Astrocyte of the cerebellum (primary cell): ENCODE measurements at places on chromosomes 4 and X.

- DNase-seq: no peak
These were observed 28.0 kb upstream of the RBM41 start for GRCh38 chrX:107146670-107147069.

DNA sequence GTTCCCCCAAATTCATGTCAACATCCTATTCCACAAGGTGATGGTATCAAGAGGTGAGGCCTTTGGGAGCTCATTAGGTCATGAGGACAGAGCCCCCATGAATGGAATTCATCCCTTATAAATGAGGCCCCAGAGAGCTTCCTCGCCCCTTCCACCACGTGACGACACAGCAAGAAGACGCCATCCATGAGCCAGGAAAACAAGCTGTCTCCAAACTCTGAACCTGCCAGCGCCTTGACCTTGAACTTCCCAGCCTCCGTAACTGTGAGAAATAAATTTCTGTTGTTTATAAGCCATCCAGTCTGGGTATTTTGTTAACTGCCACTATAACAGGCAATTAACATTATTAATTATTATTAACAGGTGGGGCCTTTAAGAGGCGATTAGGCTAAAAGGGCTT lies 5.8 kb downstream of the AGA start:
- DNase-seq: no peak

DNA sequence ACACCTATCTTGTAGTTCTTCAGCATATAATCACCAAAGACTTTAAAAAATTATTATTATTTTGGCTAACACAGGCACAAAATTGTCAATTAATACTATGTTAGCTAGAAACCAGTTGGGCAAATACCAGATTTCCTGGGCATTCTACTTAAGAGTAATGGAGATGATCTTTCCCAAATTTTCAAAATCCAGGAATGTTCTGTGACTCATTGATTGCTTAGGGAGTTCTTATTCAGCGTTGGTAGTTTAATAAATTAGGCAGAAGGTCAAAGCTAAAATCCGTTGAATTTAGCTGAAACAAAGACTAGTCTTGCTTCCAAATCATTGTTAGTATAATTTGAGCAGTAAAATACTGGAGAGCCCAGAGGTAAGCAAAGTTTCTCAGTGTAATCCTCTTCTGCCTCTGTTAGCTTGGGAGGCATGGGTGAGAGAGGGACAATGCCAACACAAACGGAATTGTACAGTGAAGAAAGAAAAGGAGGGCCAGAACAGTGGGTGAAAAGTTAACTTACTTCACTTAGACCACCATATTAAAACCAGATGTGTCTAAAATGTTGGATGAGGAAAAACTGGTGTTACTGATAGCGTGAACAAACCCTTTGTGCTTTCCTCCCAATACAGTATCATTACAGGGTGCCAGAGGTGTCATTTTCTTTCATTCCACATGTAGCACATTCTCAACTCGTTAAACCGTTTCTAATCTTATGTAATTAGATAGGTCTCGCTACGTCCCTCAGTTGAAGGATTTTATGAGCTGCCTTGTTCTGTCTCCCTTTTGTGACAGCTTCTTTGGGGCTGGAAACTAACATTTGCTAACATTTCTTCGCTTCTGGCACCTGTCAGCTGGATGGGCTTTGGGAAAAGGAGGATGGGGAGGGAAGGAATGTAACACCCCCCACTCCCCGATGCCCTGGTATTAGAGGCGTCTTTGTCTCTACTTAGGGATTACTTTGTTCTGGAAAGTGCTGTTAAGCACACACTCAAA lies 87.4 kb upstream of the CITED1 start:
- DNase-seq: no peak

- DNase-seq: no peak
These were observed 99.2 kb downstream of the DOCK11 start for GRCh38 chrX:118594697-118595420.

DNA sequence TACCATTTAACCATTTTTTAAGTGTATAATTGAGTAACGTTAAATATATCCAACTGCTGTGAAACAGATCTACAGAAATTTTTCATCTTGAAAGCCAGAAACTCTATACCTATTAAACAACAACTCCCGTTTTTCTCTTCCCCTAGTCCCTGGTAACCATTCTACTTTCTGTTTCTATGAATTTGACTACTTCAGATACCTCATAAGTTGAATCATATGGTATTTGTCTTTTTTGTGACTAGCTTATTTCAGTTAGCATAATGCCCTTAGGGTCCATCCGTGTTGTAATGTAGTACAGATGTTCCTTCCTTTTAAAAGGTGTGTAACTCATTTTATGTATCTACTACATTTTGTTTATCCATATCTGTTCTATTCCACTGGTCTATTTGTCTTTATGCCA lies 48.7 kb downstream of the STAG2 start:
- no peak for DNase-seq
